ENCODE measurements at places on chromosomes 11 and 22.

DNA sequence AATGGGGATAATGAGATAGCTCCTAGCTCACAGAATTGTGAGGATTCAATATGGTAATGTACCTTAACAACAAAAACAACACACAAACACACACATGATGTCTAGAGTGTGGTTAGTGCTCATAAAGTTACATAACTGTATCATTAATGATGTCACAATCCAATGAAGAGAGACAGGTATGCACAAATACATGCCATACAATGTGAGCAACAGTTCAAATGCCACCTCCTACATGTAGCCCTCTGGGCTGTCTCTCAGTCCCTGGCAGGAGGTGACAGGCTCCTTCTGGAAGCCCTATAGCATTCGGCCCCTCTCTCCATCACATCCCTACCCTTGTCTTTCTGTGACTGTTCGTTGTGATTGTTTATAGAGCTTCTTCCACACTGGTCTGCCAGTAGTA lies 8.3 kb upstream of the MICALL1 start:
- DNase-seq = no peak

DNA sequence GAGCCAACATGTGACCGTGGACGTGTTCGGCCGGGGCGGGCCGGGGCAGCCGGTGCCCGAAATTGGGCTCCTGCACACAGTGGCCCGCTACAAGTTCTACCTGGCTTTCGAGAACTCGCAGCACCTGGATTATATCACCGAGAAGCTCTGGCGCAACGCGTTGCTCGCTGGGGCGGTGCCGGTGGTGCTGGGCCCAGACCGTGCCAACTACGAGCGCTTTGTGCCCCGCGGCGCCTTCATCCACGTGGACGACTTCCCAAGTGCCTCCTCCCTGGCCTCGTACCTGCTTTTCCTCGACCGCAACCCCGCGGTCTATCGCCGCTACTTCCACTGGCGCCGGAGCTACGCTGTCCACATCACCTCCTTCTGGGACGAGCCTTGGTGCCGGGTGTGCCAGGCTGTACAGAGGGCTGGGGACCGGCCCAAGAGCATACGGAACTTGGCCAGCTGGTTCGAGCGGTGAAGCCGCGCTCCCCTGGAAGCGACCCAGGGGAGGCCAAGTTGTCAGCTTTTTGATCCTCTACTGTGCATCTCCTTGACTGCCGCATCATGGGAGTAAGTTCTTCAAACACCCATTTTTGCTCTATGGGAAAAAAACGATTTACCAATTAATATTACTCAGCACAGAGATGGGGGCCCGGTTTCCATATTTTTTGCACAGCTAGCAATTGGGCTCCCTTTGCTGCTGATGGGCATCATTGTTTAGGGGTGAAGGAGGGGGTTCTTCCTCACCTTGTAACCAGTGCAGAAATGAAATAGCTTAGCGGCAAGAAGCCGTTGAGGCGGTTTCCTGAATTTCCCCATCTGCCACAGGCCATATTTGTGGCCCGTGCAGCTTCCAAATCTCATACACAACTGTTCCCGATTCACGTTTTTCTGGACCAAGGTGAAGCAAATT lies 1.8 kb downstream of the FUT4 start:
- DNase-seq = no peak

GRCh38 chr11:134390706-134391569 lies 21.1 kb downstream of the B3GAT1 start:
- DNase-seq = no peak

GRCh38 chr11:95379479-95379878 lies 148.5 kb upstream of the SESN3 start:
- DNase-seq = no peak

GRCh38 chr22:19605508-19606331 lies 81.5 kb upstream of the CLDN5 start:
- DNase-seq = no peak

Data from Jurkat, Clone E6-1 (cell line).